ENCODE measurements at places on chromosomes 7 and 10.

GRCh38 chr7:116139007-116139406, 71.3 kb upstream of the TES start:
- DNase-seq, result peak; percentile 27

DNA sequence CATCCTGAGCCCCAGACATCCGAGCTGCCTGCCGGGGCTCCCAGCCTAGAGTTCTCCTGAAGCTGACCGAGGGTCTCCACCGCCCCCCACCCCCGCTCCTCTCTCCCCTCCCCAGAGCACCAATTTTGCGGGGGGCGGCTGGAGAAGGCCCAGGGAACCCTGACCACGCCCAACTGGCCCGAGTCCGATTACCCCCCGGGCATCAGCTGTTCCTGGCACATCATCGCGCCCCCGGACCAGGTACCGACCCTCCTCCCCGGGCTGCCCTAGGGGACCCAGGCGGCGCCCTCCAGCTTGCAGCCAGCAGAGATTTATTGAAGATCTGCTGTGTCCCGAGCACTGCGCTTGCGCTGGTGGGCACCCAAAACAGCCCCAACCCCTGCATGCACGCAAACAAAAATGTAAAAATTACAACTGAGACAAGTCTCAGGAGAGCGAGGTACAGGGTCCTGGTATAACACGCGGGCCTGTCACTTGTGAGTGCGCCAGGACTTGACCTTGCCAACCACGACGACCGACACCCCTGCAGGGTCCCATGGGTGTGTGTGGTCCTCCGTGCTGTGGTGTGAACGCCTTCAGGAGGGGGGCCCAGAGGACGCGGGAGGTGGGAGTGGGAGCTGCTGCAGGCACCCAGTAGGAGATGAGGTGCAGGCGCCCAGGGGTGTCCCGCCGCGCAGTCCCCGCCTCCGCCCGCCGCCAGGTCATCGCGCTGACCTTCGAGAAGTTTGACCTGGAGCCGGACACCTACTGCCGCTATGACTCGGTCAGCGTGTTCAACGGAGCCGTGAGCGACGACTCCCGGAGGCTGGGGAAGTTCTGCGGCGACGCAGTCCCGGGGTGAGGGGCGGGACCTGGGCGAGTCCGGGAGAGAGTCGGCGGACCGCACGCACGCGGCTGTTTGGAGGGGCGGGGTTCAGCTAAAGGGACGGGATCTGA, 3.1 kb downstream of the PCOLCE start:
- no peak for DNase-seq

- DNase-seq, result no peak
Measured at GRCh38 chr7:47812429-47813136, 135.7 kb downstream of the PKD1L1 start.

GRCh38 chr7:43905209-43905946, 1.0 kb downstream of the URGCP start:
- no peak for DNase-seq

GRCh38 chr7:21702303-21702702, 159.5 kb downstream of the DNAH11 start:
- DNase-seq, result no peak

DNA sequence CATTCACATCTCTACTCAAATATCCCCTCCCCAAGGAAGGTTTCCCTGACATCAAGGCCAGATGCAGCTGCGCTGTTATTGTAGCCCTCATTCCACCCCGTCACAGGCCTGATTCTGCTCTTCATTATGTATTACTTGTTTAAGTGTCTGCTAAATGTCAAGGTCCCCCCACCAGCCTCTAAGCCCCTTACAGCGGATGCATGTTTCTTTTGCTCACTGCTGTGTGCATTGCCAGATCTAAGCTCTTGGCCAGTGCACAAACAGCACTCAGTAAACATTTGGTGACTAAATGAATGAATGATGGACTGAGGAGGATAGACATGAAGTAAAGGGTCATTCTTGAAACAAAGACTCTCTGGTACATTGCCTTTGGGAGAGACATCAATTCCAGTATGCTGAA, 90.6 kb downstream of the NEBL start:
- DNase-seq, result no peak

DNA sequence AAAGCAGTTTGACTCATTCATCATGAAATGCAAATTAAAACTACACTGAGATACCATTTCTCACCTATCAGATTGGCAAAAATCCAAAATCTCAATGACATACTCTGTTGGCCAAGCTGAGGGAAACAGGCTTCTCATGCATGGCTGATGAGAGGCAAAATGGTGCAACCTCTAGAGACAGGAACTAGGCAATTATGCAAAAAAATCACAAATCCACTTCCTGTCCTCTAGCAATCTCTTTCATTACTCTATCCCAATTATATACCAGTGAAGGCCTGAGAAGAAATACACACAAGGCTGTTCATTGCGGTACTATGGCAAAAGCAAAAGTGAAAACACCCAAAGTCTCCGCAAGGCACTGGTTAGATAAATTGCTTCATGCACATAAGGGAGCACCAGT, 25.9 kb upstream of the PTPRN2 start:
- DNase-seq, result no peak

GRCh38 chr7:129792721-129793120, 160.0 kb downstream of the UBE2H start:
- no peak for DNase-seq

- DNase-seq, result no peak
Measured at GRCh38 chr7:158828133-158829020, 932 bp downstream of the ESYT2 start.

- DNase-seq, result no peak
Measured at GRCh38 chr10:132960631-132961419, 18.5 kb upstream of the CFAP46 start.

DNA sequence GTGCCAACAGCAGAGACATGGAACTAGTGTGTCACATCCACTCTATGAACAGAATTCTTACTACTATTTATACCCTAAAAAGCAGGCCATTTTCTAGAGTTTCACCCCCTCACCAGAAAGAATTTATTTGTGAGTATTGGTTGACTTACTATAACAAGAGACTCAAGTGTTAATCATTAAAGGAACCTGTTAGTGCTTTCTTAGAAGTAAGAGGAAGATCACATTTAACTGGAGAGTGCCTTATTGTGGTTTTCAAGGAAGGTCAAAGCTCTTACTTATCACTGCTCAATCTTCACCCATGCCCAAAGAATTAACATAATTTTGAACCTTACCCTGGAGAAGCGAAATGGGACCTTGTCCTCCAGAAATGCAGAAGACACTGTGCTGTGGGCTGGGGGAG, 169.3 kb upstream of the PRSS1 start:
- no peak for DNase-seq

DNA sequence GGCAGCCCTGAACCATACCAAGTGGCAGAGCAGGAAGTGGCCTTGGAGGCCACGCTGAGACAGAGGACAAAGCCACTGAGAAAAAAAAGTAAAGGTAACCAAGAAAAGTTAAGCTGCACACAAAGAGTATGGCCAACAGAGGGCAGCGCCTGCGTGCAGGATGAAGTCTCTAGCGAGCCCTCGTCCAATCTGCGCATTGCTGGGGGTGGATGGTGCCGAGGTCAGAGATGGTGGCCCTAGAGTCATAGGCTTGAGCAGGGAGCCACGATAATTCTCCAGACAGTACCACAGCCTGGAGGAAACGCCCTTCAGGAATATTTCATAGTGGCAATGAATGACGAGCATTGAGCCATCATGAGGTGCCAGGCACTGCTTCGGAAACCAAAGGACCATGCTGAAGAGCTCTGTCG, 9.7 kb downstream of the ATP6V0E2 start:
- DNase-seq, result peak; percentile 64

- no peak for DNase-seq
Measured at GRCh38 chr7:77766801-77767605, 31.2 kb downstream of the TMEM60 start.

- no peak for DNase-seq
Measured at GRCh38 chr7:71484380-71484779, 352.4 kb downstream of the GALNT17 start.

- no peak for DNase-seq
Measured at GRCh38 chr10:69458430-69459100, 7.3 kb downstream of the TSPAN15 start.

DNA sequence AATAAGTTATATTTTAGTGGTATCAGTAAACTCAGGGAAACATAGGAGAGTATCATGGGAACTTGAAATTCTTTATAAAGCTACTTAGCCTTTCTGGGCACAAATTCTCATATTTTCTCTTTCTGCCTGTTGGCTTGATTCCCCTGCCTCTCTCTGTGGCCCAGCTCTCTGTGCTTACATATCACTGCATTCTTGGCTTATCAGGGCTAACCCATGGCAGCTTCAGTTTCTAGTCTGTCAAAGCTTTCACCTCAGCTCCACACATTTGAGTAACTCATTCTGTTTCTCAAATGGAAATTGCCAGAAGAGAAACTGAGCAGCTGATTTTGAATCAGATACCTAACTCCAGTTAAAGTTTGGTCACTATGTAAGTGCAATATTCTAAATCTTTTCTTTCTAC, 713.1 kb downstream of the DNAJB9 start:
- DNase-seq, result no peak

GRCh38 chr10:116589926-116590325, 833 bp upstream of the PNLIPRP1 start:
- no peak for DNase-seq

GRCh38 chr7:127383123-127383835, 9.2 kb downstream of the ZNF800 start:
- DNase-seq, result no peak

GRCh38 chr7:142838461-142839213, 16.2 kb upstream of the EPHB6 start:
- no peak for DNase-seq

DNA sequence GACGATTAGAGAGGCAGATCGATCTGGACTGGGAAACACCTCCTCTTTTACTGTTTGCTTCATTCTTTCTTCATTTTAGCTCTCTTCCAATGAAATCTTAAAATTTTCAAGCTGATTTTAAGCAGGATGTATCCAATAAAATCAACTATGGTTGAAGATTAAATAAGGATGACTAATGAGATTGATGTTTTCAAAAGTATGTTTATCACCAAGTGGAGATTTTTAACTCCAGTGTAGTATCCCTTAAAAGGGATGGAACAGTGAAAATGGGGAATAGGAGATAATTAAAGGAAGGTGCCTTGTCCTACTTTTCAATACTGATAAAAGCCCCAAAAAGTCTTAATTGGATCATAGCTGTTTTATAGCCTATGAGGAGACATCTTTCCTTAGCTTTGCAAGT, 11.6 kb upstream of the LIPF start:
- DNase-seq, result no peak

DNA sequence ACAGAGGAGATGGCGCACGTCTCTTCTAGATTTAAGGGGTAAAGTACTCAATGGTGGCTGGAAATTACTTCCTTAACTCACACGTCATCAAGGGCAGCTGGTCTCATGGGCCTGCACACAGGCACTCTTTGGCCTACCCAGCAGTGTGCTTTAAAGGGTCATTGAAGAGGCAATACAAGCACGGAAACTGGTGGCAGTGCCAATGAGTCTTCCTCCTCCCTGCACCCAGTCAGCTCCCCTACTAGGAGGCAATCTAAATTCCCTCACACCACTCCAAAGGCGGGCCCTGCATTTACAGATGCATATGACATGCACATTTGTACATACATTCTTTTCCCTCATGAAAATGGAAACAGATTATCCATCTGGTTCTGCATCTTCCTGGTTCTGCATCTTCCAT, 47.4 kb downstream of the PPIF start:
- DNase-seq, result no peak

DNA sequence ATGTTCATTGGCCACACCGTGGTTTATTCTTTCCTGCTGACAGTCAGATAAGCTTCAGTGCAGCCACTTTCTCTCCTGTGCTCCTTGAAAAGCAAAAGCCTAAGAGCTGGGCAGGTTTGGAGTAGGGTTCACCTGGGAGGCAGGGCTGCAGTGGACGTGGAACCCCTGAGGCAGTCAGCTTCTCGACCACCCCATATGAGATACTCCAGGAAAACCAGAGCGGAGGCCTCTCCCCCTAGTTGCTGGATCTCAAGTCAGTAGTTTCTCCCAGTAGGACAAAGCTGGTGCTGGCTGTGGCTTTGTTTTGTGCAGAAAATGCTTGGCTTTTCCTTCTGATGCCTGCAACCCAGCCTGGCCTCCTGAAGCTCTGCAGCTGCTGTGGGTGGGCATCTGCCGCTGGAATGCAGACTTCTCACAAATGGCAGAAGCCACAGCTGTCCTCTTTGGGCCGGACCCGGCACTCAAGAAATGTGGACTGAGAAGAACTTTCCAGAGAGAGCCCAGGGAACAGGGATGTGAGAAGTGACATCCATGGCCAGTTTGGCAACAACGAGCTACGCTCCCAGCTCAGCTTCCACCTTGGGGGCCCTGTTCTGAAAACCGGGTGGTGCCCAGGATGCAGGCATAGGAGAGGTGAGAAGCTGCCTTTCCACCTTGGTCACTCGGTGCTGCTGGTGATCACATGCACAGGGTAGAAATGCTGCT, 276.6 kb upstream of the TCERG1L start:
- no peak for DNase-seq

- no peak for DNase-seq
Measured at GRCh38 chr10:122999347-122999746, 9.2 kb downstream of the IKZF5 start.

- DNase-seq, result no peak
Measured at GRCh38 chr7:103130901-103131624, 17.8 kb downstream of the NAPEPLD start.

- DNase-seq, result no peak
Measured at GRCh38 chr7:143238289-143238980, 16.6 kb downstream of the TAS2R40 start.

DNA sequence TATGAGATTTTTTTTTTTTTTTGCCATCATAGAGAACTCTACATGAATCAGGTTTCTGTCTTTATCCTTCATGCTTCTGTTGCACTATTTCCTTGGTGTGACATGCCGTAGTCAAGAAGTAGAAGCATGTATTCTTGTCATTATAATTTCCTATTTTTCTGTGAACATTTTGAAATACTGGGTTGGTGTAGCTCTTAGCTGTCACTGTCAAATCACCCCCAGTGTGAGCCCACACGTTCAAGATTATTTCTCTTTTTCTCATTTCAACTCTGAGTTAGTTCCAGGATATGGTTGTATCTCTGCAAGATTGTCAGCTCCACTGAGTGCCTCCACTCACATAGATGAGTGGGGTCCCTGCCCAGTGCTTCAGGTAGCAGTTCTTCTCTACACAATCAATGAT, 209.5 kb downstream of the NRG3 start:
- DNase-seq, result no peak

DNA sequence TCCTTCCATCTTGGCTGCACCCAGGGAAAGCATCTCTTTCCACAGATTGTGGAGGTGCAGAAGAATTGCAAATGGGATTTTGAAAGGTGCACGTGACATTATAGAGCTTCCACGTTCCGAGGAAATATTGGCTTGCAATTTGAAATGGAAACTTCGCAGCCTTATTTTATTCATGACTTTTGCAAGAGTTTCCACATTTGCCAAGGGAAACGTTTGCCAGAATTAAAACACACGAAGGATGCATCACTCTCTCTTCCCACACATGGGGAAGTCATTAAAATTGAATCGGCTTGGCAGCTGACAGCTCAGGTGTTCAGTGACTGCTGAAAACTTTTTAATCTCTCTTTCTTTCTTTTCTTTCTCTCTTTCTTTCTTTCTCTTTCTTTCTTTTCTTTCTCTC, 475.4 kb upstream of the IGFBP3 start:
- no peak for DNase-seq

DNA sequence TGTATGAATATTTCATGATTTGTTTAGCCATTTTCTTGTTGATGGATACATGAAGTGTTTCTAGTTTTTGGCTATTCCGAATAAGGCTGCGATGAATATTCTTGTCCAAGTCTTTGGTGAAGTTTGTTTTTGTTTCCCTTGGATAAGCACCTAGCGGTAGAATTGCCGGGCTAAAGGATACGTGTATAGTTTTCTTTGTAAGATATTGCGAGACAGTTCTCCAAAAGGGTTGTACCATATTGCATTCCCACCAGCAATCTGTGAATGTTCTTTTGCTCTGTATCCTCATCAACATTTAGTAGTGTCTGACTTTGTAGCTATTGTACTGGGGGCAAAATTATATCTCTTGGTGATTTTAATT, 142.6 kb downstream of the DOCK1 start:
- no peak for DNase-seq
